Right atrium auricular region (tissue), 2 donors: ENCODE measurements at places on chromosomes 12 and 14.

- no peaks in the 10 kb centered on the region for H3K27me3 ChIP-seq
- no peak overlapping the region for H3K4me3 ChIP-seq
- no peaks in the 10 kb centered on the region for H3K36me3 ChIP-seq
- no peaks in the 10 kb centered on the region for H3K4me1 ChIP-seq
- DNase-seq, result no peak
Measured at GRCh38 chr14:95488376-95489213, 27.9 kb downstream of the SYNE3 start.

DNA sequence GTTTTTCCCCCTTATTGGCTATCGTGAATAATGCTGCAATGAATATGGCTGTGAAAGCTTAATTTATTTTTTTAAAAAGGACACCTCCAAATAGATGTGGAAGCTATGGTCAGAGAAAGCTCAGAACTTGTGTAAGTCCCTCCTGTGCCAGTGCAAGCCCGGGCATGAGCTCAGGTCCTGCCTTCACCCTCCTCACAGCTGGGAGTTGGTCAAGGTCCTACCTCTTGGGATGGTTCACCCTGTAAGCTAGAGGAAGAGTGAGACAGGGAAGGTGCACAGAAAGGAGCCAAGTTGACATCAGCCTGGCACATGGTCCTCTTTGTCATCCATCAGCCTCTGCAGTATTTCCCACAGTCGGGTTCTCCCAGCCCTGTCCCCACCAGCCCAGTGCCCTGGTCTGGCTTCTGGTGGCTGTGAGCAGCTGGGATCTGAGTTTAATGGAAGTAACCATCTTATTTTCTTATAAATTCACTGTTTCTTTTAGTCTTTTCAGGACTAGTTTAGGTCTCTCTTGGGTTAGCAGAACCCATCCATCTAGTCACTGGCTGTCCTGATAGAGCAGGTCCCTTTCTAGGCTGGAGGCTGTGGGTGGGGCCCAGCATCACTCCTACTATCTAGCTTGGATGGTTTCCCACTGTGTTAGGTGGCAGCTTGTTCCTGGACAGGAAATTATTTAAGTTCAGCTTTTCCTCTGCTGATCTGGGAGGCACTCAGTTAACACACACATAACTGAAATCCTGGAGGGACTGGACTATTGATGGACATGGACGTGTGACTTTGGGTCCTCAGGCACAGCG is 11.8 kb upstream of the PLEKHG3 start:
- H3K4me3 ChIP-seq, result no peak overlapping the region
- peaks cover 46% of the 10 kb centered on the region for H3K4me1 ChIP-seq
- no peaks in the 10 kb centered on the region for H3K36me3 ChIP-seq
- no peak for DNase-seq
- no peaks in the 10 kb centered on the region for H3K27me3 ChIP-seq

DNA sequence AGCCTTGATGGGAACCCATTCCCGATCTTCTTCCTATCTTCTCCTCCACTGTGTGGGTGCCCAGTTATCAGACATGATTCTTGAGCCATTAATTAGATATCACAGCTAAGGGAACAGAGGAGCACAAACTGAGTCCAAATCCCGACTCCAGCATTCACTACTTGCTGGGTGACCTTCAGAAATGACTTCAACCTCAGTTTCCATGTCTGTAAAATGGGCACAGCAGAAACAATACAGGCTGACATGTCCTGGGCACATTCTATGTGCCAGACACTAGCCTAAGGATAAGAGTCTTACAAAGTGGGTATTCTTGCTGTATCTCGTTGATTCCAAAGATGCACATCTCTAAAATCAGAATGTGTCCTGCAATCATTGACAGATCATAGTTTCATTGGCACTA is 128.7 kb upstream of the NOS1 start:
- H3K27me3 ChIP-seq, result no peaks in the 10 kb centered on the region
- no peaks in the 10 kb centered on the region for H3K4me1 ChIP-seq
- DNase-seq, result no peak
- H3K36me3 ChIP-seq, result no peaks in the 10 kb centered on the region

DNA sequence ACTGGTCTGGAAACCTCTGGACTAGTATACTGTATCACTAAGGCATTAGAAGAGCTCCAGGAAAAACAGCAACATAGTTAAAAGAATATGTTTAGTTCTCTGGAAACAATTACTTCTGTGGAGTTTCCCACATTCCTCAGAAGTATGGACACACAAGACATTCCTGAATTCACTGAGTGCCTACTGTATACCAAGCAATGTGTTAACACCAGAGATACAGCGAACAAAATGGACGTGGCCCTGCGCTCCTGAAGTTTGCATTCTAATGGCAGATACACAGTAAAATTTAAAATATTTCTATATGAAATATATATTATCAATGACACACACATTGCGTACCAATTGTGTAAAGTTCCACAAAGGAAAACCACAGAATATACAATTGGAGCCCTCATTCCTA is 1.1 kb downstream of the ANGEL1 start:
- DNase-seq, result no peak
- H3K27ac ChIP-seq, result peak overlapping the region; percentile 91
- no peaks in the 10 kb centered on the region for H3K27me3 ChIP-seq
- no peaks in the 10 kb centered on the region for H3K4me1 ChIP-seq
- H3K36me3 ChIP-seq, result peaks cover 19% of the 10 kb centered on the region
- H3K4me3 ChIP-seq, result peak overlapping the region; percentile 81

DNA sequence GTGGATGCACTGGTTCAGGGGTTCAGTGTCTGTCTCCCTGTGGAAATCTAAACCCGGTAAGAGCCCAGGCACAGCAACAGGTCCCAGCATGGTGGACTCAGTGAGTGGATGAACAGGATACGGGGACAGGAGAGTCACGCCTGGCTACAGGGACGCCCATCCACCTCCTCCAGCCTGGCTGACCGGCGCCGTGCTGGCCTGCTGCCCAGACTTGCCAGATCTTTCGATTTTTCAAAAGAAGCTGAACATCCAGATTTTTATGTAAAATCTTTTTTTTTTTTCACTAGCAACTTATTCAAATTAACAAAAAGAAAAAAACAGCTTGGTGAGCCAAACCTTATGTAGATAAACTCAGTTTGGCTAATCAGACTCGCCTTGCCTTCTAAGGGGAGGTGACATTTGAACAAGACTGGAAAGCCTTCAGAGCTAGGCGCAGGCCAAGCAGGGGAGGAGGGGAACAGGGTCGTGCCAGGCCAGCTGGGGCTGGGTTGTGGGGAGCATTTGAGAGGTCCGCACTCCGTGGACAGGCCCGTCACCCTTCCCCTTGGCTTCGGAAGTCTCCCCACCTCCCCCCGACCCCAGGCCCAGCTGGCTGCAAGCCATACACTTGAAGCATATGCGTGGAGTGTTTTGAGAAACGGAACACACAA is 87.8 kb upstream of the NCOR2 start:
- peak overlapping the region; percentile 12 for H3K4me3 ChIP-seq
- no peaks in the 10 kb centered on the region for H3K36me3 ChIP-seq
- peak; percentile 83 for DNase-seq
- H3K27me3 ChIP-seq, result no peaks in the 10 kb centered on the region

DNA sequence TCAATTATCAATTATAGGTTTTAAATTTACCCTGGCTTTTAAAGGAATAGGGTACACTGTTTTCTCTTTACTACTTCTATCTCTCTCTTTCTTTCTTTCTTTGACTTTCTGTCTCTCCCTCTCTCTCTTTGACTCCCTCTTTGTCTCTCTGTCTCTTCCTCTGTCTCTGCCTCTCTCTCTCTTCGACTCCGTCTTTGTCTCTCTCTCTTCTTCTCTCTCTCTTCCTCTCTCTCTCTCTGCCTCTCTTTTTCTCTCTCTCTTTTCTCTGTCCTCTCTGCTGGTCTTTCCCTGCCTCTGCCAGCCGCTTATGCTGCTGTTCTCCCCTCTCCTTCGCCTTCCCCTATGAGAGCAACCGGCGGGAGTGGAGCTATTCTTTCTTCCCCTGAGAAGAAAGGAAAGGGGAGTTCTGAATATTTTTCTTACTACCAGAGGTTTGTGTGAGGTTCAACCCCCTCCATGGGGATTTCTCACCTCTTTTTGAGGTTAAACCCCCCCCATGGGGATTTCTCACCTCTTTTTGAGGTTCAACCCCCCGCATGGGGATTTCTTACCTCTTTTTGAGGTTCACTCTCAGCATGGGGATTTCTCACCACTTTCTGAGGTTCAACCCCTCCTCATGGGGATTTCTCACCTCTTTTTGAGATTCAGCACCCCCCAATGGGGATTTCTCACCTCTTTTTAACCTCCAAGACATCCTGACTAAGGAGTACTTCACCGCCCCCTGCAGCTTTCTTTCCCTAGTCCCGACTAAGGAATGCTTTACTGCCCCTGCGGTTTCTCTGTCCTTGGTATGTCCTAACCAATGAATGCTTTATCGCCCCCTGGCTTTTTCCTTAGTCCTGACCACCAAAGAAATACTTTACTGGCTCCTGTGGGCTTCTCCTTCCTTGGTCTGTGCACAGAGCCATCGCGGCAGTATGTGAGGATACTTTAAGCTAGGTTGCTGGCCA is 27.4 kb upstream of the DDHD1 start:
- DNase-seq, result no peak
- H3K27me3 ChIP-seq, result no peaks in the 10 kb centered on the region
- H3K36me3 ChIP-seq, result no peaks in the 10 kb centered on the region
- H3K4me3 ChIP-seq, result no peak overlapping the region
- no peak overlapping the region for H3K27ac ChIP-seq
- H3K4me1 ChIP-seq, result no peaks in the 10 kb centered on the region

GRCh38 chr12:107035733-107036132 is 48.8 kb upstream of the MTERF2 start:
- H3K36me3 ChIP-seq, result no peaks in the 10 kb centered on the region
- H3K4me1 ChIP-seq, result peaks cover 12% of the 10 kb centered on the region
- H3K27ac ChIP-seq, result no peak overlapping the region
- no peaks in the 10 kb centered on the region for H3K27me3 ChIP-seq

GRCh38 chr12:39571351-39571750 is 48.3 kb downstream of the ABCD2 start:
- DNase-seq, result no peak
- no peaks in the 10 kb centered on the region for H3K27me3 ChIP-seq
- no peak overlapping the region for H3K4me3 ChIP-seq
- no peak overlapping the region for H3K27ac ChIP-seq
- no peaks in the 10 kb centered on the region for H3K4me1 ChIP-seq

DNA sequence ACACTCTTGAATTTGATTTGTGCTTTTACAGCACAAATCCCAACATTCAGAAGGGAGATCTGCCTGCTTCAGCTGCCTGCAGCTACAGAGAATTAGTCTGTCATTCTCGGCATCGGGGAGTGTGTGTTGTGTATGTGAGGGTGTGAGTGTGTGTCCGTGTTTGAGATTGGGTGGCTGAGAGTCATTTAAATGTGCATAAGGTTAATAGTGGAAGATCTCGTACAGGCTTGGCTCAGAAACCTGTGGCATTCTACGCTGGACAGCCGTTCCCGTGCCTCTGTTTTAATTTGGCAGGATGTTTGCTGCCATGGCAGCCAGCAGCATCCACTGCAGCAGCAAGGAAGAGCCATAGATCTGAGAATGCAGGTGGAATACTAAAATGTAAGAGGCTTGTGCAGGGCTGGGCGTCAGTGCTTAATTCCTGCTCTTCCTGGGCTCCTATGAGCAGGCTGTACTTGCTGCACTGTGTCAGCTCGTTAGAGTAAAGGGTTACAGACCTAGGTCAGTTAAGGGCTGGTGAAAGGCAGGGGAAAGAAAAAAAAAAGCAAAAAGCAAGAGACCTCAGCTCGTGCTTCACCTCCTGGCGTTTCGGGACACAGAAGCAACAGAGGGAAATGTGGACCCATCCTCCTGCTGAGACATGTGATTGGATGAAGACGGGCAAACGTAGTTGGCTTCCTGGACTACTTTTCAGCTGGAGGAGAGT is 205.4 kb downstream of the NAV3 start:
- no peaks in the 10 kb centered on the region for H3K4me1 ChIP-seq
- no peaks in the 10 kb centered on the region for H3K27me3 ChIP-seq
- H3K4me3 ChIP-seq, result no peak overlapping the region
- no peak overlapping the region for H3K27ac ChIP-seq

GRCh38 chr12:125340791-125341190 is 275.6 kb downstream of the AACS start:
- DNase-seq, result peak; percentile 59
- H3K36me3 ChIP-seq, result no peaks in the 10 kb centered on the region
- no peaks in the 10 kb centered on the region for H3K4me1 ChIP-seq
- no peaks in the 10 kb centered on the region for H3K27me3 ChIP-seq
- H3K4me3 ChIP-seq, result no peak overlapping the region

DNA sequence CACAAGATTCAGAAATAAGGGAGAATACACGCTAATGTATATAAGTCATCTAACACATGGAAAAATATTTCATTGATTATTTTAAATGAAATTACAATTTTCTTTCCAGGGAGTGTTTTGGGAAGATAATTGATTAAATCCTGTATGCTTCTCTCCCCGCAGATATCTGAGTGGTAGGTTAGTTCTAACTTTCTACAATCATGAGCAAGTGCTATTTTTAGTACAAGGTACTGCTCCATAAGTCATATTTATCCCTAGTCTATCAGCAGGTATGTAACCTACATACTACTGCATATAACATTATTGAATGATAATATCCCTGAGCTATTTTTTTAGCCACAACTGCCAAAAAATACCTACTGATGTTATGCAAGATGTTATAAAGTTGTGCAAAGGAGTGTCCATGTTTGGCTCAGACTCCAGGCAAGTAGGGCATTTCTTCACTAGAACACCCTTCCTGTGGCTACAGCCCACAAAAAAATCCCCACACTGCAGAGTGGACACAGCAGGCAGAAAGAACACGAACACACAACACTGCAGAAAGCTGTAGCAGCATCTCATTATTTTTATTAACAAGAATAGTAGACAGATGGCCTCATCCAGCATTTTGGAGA is 87.0 kb downstream of the SEC23A start:
- no peaks in the 10 kb centered on the region for H3K27me3 ChIP-seq
- no peak overlapping the region for H3K27ac ChIP-seq
- no peaks in the 10 kb centered on the region for H3K4me1 ChIP-seq
- no peak for DNase-seq
- H3K4me3 ChIP-seq, result no peak overlapping the region

DNA sequence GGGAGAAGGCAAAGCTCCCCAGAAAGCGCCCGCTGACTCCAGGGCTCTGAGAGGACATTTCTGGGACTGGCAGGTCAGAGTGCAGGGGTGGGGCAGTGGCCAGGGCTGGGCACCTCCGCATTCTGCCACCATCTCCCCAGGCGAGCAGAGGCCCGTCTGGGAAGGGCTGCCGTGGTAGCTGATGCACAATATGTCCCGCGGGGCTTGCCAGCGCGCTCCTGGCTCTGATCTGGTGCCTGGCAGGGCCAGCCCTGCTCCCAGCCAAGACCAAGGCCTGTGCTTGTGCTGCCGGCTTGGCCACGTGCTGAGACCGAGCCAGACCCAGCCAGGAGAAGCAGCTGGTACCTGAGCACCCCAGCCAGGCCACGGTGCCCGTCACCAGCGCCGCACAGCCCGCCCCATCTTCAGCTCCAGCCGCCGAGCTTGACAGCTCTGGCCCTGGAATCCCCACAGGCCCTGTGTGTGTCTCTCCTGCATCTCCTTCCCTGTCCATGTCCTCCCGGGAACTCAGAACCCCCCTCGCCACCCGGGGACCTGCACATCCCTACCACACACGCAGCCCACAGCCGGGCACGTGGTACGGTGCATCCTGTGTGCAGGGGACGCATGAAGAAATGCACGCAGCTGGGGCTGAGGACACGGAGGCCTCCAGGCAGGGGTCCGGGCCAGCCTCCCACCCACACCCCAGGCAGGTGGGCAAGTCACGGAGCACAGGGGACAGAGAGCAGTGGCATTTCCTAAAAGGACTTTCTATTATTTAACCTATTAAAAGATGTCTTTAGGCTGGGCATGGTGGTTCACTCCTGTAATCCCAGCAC is 68.6 kb upstream of the C14orf180 start:
- no peaks in the 10 kb centered on the region for H3K4me1 ChIP-seq
- no peak overlapping the region for H3K27ac ChIP-seq
- DNase-seq, result no peak
- H3K4me3 ChIP-seq, result no peak overlapping the region
- H3K27me3 ChIP-seq, result no peaks in the 10 kb centered on the region

GRCh38 chr12:15886372-15887042 is 4.3 kb downstream of the STRAP start:
- no peak overlapping the region for H3K4me3 ChIP-seq
- H3K27ac ChIP-seq, result no peak overlapping the region
- H3K4me1 ChIP-seq, result no peaks in the 10 kb centered on the region
- no peaks in the 10 kb centered on the region for H3K27me3 ChIP-seq
- no peak for DNase-seq
